NCI-H1417 (cell line): ENCODE measurements at places on chromosomes 5 and 9.
A peak's percentile ranks its signal among the peaks of the same experiment; 100 is the strongest.

DNA sequence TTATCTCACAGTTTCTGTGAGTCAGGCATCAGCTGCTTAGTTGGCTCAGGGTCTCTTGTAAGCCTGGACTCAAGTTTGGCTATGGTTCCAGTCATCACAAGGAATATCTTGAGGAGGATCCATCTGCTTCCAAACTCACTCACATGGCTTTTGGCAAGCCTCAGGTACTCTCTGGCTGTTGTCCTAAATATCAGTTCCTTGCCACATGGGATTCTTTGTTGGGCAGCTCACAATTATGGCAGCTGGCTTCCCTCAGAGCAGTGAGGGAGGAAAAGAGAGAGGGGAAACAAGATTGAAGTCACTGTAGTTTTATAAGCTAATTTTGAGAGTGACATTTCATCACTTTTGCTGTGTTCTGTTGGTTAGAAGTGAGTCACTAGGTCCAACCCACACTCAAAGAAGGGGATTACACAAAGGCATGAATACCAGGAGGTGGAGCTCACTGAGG is 144.5 kb downstream of the GCNT1 start:
- no peak for DNase-seq

GRCh38 chr5:107169867-107170266 is 500.9 kb downstream of the EFNA5 start:
- no peak for DNase-seq

- DNase-seq, result no peak
Observed at GRCh38 chr9:124707666-124708065, 63.4 kb downstream of the NR6A1 start.

DNA sequence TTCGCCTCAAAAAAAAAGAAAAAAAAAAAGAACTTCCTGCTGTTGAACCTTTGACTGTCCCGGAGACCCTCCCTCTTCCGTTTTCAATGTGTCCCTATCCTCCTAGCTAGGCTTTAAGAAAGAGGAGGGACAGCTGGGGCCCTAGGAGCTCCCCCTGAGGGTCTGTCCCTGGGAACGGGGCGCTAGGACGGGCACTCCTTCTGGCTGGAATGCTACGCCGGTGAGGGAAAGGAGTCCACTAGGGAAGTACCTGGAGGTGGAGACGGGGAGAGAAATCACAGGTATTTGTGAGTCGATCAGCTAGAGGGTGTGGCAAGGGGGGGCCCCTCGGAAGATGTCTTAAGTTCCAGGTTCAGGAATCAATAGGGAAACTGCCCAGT is 4.6 kb downstream of the SIT1 start:
- peak; percentile 76 for DNase-seq

- DNase-seq, result no peak
Observed at GRCh38 chr5:180333661-180334060, 19.5 kb downstream of the GFPT2 start.

GRCh38 chr5:91123901-91124300 is 259.2 kb downstream of the ARRDC3 start:
- DNase-seq, result no peak

- no peak for DNase-seq
Observed at GRCh38 chr5:178298283-178298807, 65.7 kb upstream of the PHYKPL start.

GRCh38 chr9:13758936-13759335 is 479.4 kb upstream of the MPDZ start:
- DNase-seq, result no peak

GRCh38 chr5:67363963-67364362 is 167.4 kb upstream of the CD180 start:
- no peak for DNase-seq

DNA sequence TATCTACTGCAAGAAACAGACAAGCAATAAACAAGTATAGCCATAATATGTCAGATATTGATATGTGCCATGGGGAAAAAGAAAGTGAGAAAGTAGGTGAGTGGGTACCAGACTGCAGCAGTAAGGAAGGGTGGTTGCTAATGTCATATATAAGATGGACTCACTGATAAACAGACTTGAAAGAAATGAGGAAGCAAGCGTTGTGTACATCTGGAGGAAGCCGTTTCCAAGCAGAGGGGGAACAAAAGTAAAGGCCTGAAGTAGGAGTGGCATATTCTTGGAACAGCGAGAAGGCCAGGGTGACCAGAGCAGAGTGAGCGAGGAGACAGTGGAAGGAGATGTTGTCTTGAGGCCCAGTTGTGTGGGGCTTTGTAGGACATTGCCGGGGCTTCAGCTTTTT is 142.2 kb upstream of the MAP3K1 start:
- no peak for DNase-seq

GRCh38 chr9:137439158-137439714 is 1.9 kb downstream of the ENTPD8 start:
- no peak for DNase-seq

GRCh38 chr5:67123819-67124218 is 72.8 kb downstream of the CD180 start:
- DNase-seq, result no peak

DNA sequence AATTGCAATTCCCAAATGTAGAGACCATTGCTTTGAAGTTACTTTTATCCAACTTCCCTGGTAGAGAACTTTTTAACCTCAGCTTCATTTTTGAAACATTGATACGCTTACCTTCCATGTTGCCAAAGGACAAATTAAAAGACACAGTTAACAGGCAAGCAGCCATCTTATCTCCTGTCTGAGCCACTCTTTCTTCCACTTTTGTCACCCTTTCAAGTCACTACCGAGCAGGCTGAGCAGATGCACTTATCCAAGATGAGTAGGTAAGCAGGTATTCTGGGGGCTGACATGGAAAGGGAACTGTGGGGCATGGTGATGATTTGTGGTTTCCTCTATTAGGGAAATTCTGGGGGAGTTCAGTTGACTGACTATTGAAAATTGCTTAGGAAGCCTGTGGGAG is 66.7 kb downstream of the DOCK2 start:
- no peak for DNase-seq

DNA sequence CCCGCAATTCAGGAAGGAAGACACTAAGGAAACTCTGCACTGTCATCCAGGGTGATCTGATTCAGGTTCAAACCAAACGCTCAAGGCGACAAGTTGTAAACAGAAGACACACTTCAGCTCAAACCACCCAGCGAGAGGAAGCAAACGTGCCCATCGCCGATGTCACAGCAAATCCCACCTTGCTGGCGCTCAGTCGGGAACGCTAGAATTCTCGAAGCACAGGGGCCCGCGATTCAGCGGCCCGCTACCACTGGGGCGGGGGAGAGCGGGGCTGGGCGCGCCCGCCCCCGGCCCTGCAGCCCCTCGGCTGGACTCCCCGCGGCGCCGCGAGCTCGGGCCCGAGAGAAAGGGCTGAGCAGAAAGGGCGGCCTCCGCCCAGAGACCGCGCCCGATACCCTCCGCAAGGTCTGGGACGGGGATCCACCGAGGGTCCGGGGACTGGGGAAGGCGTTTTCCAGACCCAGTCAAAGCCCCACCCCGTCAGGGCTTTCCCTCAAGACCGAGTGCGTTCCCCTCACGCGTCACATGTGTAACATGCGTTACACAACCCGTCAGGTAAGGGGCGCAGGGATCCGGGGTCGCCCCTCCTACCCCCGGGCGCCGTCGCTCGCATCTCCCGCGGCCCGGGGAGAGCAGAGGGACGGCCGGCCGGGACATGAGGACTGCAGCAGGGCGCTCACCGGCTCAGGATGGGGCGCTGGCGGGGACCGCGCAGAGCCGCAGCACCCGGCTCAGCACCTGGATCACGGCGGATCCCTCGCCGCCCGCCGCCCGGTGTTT is 469 bp downstream of the AGTPBP1 start:
- peak; percentile 88 for DNase-seq

DNA sequence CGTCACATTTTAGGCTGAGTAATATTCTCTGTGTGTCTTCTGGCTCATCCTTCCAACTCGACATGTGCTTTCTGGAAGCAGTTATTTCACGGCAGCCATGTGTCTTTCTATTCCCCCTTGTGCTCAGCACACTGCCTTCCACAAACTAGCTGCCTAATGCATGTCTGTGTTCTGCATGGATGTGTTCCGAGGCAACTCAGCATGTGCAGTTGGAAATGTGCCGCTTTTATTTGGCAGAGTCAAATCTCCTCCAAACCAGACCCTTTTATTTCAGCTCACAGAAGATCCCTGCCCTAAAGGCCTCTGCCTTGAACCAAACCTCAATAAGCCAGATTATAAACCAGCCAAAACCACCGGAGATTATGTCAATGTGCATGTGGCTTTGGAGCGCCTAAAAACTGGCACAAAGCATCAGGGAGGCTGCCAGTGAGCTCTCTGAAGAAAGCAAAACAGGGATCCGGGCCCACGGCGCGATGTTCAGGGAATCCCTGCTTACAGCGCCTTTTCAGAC is 360.2 kb downstream of the DEPDC1B start:
- no peak for DNase-seq

- no peak for DNase-seq
Observed at GRCh38 chr5:178866946-178867345, 7.2 kb downstream of the ZNF354B start.

DNA sequence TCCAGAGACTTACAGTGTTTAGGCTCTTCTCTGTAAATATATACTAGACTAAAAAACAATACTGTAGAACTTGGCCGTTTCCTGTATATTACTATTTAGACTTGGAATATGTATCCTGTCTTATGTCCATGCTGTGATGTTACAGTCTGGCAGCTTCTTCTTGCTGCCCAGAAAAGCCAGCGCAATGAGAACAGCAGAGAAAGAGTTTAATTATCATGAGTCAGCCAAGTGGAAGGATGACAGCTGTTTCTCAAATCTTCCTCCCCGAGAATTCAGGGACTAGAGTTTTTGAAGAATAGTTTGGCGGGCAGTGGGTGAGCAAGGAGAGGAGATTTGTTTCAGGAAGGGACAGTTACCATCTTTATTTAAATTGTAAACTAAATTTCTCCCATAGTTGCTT is 37.5 kb downstream of the NAA35 start:
- DNase-seq, result no peak

GRCh38 chr5:1479581-1480188 is 34.4 kb upstream of the SLC6A3 start:
- peak; percentile 12 for DNase-seq

DNA sequence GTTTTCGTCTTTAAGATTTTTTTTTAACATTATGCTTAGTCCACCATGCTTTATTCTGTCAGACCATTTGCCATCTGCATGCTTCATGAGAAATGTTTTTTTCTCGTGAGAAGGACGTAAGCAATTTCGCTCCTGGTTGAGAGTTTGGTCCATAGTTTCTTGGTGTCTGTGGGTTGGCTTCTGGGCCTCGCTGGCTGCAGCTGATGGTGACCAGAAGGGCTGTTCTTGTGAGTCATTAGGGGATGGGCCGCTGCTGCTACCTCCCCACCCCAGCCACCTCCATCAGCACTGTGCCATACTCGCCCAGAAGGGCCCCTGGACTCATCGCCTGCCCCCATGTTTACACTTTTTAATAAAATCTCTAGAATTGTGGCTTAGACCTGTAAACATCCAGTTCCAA is 11.4 kb downstream of the SYK start:
- DNase-seq, result no peak
